ENCODE measurements at places on chromosomes 4 and X.

- H3K4me3 ChIP-seq: no peak overlapping the region
- no peaks in the 10 kb centered on the region for H3K27me3 ChIP-seq
Measured at GRCh38 chr4:159444678-159445077, 341.8 kb downstream of the RAPGEF2 start.

GRCh38 chr4:77355731-77356130 is 198.7 kb downstream of the CCNG2 start:
- no peak overlapping the region for H3K27ac ChIP-seq
- no peak for DNase-seq
- H3K27me3 ChIP-seq: no peaks in the 10 kb centered on the region
- H3K36me3 ChIP-seq: no peaks in the 10 kb centered on the region
- H3K4me1 ChIP-seq: no peaks in the 10 kb centered on the region
- no peak overlapping the region for H3K4me3 ChIP-seq

GRCh38 chr4:54945838-54946237 is 179.6 kb downstream of the KDR start:
- no peaks in the 10 kb centered on the region for H3K36me3 ChIP-seq
- H3K4me1 ChIP-seq: peaks cover 3% of the 10 kb centered on the region
- H3K27ac ChIP-seq: no peak overlapping the region
- no peak overlapping the region for H3K4me3 ChIP-seq
- no peak for DNase-seq
- no peaks in the 10 kb centered on the region for H3K27me3 ChIP-seq

DNA sequence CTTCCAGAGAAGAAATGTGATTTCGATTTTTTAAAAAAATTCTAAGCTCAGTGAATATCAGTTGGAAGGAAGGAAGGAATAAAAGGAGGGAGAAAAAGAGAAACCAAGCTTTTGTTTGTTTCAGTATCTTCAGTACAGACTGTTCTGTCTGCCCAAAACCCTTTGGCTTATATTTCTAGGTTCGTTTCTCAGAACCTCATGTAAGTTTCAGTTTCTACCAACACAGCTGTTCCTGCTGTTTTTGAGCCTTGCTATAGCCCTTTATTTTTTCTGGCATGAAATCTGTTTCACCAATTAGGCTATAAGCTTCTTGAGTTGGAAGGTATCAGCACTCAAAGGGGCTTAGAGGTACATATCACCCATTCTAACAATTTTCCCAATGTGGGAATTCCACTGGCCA is 157.9 kb downstream of the GBA3 start:
- no peaks in the 10 kb centered on the region for H3K4me1 ChIP-seq
- DNase-seq: no peak
- no peaks in the 10 kb centered on the region for H3K36me3 ChIP-seq
- H3K4me3 ChIP-seq: no peak overlapping the region
- H3K27ac ChIP-seq: no peak overlapping the region
- no peaks in the 10 kb centered on the region for H3K27me3 ChIP-seq

DNA sequence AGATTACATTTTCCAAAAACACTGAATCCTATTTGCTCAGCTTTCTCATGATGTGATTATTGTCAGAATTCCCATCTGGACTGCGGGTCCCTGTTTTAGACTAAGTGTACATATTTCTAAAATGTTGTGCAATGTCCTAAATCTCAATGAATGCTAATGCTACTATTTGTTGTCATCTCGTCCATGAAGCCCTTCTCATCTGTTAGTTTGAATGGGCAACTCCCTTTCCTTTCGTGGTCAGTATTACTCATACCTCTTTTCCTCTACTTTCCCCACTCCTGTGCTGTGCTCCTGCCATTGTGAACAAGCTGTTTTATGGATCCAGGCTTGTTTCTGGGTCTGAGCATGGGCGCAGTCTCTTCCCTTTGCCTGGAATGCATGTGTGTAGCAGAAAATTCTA is 91.0 kb downstream of the MID1 start:
- H3K27me3 ChIP-seq: no peaks in the 10 kb centered on the region
- H3K4me3 ChIP-seq: no peak overlapping the region
- no peaks in the 10 kb centered on the region for H3K36me3 ChIP-seq
- H3K4me1 ChIP-seq: no peaks in the 10 kb centered on the region

DNA sequence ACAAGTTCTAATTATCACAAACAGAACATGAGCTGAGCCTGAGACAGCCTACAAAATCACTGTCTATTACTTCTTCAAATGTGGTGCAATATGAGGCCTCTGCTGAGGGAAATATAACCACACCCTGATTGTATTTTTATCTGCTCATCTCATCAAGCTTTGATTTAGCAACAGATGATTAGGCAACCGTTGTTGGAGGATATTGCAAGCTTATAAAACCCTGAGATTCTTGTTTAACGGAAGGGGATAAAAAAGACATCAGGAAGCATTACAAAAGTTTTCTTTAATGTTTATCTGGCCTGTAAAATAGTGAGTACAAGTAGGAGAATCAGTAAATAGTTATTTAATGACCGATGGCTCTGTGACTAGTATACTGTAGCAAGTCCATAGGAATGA is 108.5 kb downstream of the ZNF330 start:
- no peak for DNase-seq
- H3K4me3 ChIP-seq: no peak overlapping the region
- peaks cover 6% of the 10 kb centered on the region for H3K4me1 ChIP-seq
- H3K27ac ChIP-seq: no peak overlapping the region
- H3K27me3 ChIP-seq: no peaks in the 10 kb centered on the region

- no peak overlapping the region for H3K27ac ChIP-seq
- H3K4me1 ChIP-seq: no peaks in the 10 kb centered on the region
- no peaks in the 10 kb centered on the region for H3K27me3 ChIP-seq
- no peaks in the 10 kb centered on the region for H3K36me3 ChIP-seq
Measured at GRCh38 chr4:117357437-117357836, 272.1 kb upstream of the TRAM1L1 start.

DNA sequence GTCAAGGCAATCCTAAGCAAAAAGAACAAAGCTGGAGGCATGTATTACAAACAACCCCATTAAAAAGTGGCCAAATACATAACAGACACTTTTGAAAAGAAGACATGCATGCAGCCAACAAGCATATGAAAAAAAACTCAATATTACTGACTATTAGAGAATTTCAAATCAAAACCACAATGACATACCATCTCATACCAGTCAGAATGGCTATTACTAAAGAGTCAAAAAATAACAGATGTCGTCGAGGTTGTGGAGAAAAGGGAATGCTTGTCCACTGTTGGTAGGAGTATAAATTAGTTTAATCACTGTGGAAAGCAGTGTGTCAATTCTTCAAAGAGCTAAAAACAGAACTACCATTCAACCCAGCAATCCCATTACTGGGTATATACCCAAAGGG is 604.6 kb upstream of the GRIA3 start:
- no peak overlapping the region for H3K4me3 ChIP-seq
- no peak for DNase-seq
- no peaks in the 10 kb centered on the region for H3K36me3 ChIP-seq
- H3K4me1 ChIP-seq: no peaks in the 10 kb centered on the region
- H3K27ac ChIP-seq: no peak overlapping the region

- no peaks in the 10 kb centered on the region for H3K27me3 ChIP-seq
- no peaks in the 10 kb centered on the region for H3K4me1 ChIP-seq
- no peak overlapping the region for H3K27ac ChIP-seq
- no peak for DNase-seq
- H3K4me3 ChIP-seq: no peak overlapping the region
Measured at GRCh38 chr4:115660465-115660864, 547.0 kb upstream of the NDST4 start.

GRCh38 chrX:14618177-14618965 is 89.0 kb downstream of the GLRA2 start:
- no peak overlapping the region for H3K27ac ChIP-seq
- H3K36me3 ChIP-seq: no peaks in the 10 kb centered on the region
- H3K4me3 ChIP-seq: no peak overlapping the region
- H3K4me1 ChIP-seq: no peaks in the 10 kb centered on the region
- H3K27me3 ChIP-seq: no peaks in the 10 kb centered on the region
- DNase-seq: peak; percentile 70

DNA sequence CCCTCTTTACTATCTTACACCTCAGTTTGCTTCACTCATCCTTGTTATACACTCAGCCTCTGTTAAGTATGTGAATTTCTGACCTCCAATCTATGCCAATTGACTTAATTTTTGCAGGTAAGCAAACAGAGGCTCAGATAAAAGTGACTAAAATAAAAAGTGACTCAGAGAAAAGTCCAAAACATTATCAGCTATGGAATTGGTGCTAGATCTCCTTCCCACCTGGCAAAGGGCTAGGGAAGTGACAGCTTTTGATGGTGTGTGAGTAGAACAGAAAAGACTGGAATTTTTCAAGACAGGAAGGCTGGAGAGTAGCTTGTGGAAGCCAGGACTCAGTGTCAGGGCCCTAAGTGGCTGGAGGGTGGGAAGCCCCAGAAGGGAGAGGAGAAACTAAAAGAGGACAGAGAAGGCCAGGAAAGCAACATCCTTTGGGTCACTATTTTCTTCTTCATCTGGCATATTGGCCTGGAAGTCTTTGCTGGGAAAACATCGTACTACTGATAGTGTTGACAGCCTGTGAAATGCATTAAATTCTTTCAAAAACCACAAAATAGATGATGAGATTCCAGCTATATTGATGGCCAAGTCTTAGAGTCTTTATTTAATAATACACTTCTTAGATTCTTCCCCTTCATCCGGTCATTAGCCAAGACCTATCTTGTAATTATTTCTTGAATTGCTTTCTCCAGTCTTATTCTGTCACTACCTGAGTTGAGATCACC is 392.8 kb downstream of the RAPGEF2 start:
- no peak for DNase-seq
- no peak overlapping the region for H3K27ac ChIP-seq
- no peaks in the 10 kb centered on the region for H3K27me3 ChIP-seq
- no peaks in the 10 kb centered on the region for H3K36me3 ChIP-seq
- H3K4me1 ChIP-seq: no peaks in the 10 kb centered on the region

DNA sequence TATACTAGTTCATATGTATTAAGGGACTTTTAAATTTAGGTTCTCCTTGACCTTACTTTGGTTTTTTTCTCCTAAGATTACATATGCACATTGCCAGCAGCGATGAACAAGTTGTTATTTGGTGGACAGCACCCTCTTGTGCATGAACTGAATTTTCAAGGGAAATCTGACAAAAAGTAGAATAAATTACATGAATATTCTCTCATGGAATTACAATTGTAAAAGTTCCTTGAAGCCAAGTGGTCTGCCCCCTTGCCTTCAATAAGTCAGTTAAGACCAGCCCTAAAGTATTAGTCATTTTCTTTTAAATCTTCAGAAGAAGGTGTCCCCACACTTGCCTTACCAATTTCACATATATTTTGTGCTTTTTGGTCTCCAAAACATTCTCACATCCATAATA is 30.7 kb upstream of the SMARCA5 start:
- H3K4me1 ChIP-seq: no peaks in the 10 kb centered on the region
- H3K36me3 ChIP-seq: no peaks in the 10 kb centered on the region
- no peaks in the 10 kb centered on the region for H3K27me3 ChIP-seq
- DNase-seq: peak; percentile 37
- H3K27ac ChIP-seq: no peak overlapping the region
- H3K4me3 ChIP-seq: no peak overlapping the region

GRCh38 chr4:105060628-105061027 is 86.0 kb upstream of the TET2 start:
- H3K4me3 ChIP-seq: no peak overlapping the region
- DNase-seq: no peak
- H3K27me3 ChIP-seq: no peaks in the 10 kb centered on the region
- peaks cover 61% of the 10 kb centered on the region for H3K4me1 ChIP-seq

DNA sequence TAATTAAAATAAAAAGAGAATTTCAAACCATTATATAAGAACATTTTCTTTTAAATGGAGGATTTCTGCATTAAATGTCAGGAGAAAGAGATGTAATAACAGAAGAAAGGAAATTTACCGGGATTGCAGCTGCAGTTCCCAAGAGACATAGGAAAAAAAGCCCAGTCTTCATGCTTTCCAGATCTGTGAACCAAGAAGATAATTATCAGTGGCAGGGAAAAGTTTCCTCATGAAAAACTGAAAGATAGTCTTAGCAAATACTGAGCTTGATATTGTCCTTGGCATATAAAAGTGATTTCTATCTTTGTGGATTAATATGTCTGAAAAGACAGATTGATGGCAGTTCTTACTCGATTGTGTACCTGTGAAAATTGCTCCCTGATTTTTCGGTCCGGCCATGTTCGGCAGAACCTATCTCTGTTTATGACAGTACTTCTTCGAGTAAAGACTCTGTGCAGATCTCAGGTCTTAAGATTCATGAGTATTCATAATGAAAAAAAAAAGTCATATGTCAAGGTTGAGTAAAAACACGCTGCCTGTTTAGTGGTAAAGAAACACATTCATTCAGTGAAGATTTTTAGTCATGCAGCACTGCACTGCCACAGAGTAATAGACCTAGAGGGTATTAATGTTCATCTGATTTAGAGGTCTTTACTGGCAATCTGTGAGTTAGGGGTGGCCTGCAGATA is 29.6 kb downstream of the SPARCL1 start:
- no peak overlapping the region for H3K4me3 ChIP-seq
- DNase-seq: no peak
- no peaks in the 10 kb centered on the region for H3K27me3 ChIP-seq
- peaks cover 7% of the 10 kb centered on the region for H3K36me3 ChIP-seq
- H3K27ac ChIP-seq: peak overlapping the region; percentile 71

DNA sequence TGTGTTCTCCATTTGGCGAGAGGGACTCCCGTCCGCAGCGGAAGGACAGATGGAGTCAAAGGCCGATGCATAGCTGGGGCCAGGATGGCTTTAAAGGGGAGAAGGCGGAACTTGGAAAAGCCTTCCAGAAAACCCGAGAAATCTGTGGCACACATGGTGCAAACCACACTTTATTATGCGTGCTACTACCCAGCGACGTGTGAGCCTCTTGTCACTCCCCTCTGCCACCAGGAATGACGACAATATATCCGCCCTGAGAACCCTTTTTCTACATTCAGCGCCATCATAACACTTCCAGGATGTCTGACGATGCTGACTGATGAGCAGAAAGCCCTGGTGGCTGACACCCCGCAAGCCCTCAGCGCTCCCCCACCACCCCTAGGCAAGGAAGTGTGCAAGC is 689 bp upstream of the DCHS2 start:
- DNase-seq: no peak
- H3K36me3 ChIP-seq: no peaks in the 10 kb centered on the region
- no peak overlapping the region for H3K27ac ChIP-seq
- peaks cover 83% of the 10 kb centered on the region for H3K27me3 ChIP-seq
- H3K4me1 ChIP-seq: peaks cover 16% of the 10 kb centered on the region
- H3K4me3 ChIP-seq: no peak overlapping the region

- H3K4me3 ChIP-seq: no peak overlapping the region
- peaks cover 6% of the 10 kb centered on the region for H3K27me3 ChIP-seq
- no peaks in the 10 kb centered on the region for H3K4me1 ChIP-seq
- DNase-seq: no peak
- H3K36me3 ChIP-seq: no peaks in the 10 kb centered on the region
Measured at GRCh38 chrX:108064613-108065012, 19.7 kb downstream of the VSIG1 start.

All from left lung (tissue), 14 donors.